ENCODE measurements at places on chromosomes 16 and 17.

- H3K4me1 ChIP-seq, result no peaks in the 10 kb centered on the region
- no peak for DNase-seq
- H3K27ac ChIP-seq, result no peak overlapping the region
- H3K27me3 ChIP-seq, result no peaks in the 10 kb centered on the region
- no peak overlapping the region for H3K4me3 ChIP-seq
- H3K36me3 ChIP-seq, result no peaks in the 10 kb centered on the region
Measured at GRCh38 chr17:2613089-2613808, 19.8 kb downstream of the PAFAH1B1 start.

- no peak for DNase-seq
- H3K36me3 ChIP-seq, result no peaks in the 10 kb centered on the region
- H3K27me3 ChIP-seq, result no peaks in the 10 kb centered on the region
- no peak overlapping the region for H3K4me3 ChIP-seq
Measured at GRCh38 chr16:82136956-82137821, 32.8 kb downstream of the MPHOSPH6 start.

- no peak for DNase-seq
- no peaks in the 10 kb centered on the region for H3K36me3 ChIP-seq
- H3K27me3 ChIP-seq, result no peaks in the 10 kb centered on the region
- no peak overlapping the region for H3K4me3 ChIP-seq
Measured at GRCh38 chr16:11342021-11342855, 3.0 kb upstream of the RMI2 start.

DNA sequence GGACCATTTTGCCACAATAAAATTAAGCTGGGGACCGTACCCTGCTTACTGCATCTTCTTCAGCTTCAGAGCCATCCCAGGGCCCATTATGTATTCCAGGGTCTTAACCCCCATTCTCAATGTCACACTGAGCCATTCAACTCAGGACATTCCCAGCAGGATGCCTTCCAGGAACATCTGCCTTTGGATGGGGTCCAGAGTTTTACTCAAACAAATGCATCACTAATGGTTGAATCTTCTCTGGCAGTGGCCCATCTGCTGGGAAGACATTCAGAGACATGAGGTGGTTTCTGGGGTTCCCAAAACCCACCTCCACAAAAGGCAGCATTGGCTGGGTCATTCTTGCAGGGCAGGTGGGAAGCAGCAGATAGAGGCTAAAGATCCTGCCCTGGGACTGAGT is 3.4 kb upstream of the SEC14L5 start:
- no peaks in the 10 kb centered on the region for H3K36me3 ChIP-seq
- no peak for DNase-seq
- H3K27me3 ChIP-seq, result no peaks in the 10 kb centered on the region

Measured in breast epithelium (tissue), 4 donors.